Ecto neural progenitor cell (in vitro differentiated cells): ENCODE measurements at places on chromosomes 5 and 9.

DNA sequence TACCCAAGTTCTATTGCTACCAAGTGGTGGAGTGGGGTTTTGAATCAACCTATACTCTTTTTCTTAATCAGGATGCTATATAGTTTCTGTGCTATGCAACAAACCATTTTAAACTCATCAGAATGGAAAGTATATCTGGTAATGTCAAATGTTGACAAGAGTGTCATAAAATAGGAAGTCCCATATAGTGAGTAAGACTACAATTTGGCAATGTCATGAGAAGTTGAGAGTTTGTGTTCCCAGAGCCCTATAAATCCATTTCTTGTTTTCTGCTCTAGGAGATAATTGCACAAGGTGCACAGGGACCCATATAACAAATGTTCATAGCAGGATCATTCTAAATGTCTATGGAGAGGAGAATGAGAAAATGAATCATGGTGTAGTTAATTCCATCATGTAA is 109.8 kb upstream of the TXNDC8 start:
- DNase-seq = no peak

DNA sequence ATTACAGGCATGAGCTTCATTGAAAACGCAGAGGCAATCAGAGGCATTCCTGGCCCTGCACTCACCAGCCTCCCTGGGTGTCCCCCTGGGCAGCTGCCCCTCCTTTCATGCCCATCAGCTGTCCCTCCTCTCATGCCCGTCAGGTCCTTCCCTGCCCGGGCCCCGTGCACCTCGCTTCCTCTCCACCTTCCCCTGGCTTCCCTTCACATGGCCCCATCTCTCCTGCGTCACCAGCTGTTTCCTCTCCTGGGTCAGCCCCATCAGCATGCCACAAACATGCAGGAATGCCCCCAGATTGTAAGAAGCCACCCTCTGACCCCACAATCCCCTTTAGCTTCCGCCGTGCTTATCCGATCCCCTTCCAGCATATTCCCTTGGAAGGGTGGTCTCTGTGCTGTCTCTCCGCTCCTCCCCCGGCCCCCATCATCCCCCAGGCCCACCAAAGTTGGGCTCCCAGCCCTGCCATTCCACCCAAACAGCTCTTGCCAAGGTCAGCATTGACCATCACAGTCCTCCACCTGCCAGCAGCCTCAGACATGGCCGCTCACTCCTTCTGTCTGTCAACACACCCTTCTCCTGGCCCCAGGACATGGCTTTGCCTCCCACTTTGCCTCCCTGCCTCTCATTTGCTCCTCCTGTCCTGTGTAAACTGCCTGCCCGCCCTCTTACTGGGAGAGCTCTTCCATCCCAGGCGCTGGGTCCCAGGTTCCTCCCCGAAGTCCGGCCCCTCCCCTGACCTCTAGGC is 98.6 kb upstream of the IER5L start:
- DNase-seq = no peak

GRCh38 chr9:116453785-116454184 is 233.3 kb upstream of the TRIM32 start:
- no peak for DNase-seq

GRCh38 chr5:148910686-148911361 is 84.4 kb downstream of the ADRB2 start:
- DNase-seq = no peak

DNA sequence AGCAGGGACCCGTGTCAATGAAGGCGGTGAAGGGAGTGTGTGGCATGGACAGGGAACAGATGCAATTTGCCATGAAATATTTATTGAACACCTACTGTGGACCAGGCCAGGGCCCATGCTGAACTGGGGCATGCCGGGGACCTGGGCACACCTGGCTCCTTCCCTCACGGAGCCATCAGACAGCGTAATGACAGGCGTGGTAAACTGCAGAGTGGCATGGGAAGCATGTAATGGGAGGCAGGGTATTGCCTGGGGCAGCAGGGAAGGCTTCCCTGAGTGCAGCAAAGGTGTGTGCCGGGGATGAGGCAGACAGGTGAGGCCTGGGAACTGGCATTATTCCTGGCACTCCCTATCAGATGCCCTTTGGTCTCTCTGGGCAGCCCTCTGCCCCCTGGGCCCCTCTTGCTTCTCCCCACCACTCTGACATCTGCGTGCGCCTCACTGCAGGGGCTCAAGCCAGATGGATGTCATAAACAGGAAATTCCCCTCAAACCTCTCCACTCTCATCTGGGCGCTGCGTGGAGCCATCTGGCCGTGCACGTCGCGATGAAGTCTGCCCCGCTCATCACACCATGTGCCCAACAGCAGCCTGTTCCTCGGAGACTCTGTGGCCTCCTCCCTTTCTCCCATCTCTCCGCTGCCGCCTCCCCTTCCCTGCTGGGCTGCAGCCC is 67.6 kb downstream of the HMCN2 start:
- no peak for DNase-seq

- no peak for DNase-seq
Measured at GRCh38 chr5:57447658-57448057, 35.0 kb downstream of the ACTBL2 start.

- DNase-seq = no peak
Measured at GRCh38 chr5:6013506-6013905, 364.8 kb downstream of the MED10 start.

DNA sequence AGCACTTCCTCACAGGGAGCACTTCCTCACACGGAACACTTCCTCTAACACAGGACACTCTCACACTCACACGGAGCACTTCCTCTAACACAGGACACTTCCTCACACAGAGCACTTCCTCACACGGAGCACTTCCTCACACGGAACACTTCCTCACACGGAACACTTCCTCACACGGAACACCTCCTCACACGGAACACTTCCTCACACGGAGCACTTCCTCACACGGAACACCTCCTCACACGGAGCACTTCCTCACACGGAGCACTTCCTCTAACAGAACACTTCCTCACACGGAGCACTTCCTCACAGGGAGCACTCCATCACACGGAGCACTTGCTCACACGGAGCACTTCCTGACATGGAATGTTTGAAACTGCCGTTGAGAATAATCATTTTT is 13.4 kb downstream of the POMT1 start:
- no peak for DNase-seq

DNA sequence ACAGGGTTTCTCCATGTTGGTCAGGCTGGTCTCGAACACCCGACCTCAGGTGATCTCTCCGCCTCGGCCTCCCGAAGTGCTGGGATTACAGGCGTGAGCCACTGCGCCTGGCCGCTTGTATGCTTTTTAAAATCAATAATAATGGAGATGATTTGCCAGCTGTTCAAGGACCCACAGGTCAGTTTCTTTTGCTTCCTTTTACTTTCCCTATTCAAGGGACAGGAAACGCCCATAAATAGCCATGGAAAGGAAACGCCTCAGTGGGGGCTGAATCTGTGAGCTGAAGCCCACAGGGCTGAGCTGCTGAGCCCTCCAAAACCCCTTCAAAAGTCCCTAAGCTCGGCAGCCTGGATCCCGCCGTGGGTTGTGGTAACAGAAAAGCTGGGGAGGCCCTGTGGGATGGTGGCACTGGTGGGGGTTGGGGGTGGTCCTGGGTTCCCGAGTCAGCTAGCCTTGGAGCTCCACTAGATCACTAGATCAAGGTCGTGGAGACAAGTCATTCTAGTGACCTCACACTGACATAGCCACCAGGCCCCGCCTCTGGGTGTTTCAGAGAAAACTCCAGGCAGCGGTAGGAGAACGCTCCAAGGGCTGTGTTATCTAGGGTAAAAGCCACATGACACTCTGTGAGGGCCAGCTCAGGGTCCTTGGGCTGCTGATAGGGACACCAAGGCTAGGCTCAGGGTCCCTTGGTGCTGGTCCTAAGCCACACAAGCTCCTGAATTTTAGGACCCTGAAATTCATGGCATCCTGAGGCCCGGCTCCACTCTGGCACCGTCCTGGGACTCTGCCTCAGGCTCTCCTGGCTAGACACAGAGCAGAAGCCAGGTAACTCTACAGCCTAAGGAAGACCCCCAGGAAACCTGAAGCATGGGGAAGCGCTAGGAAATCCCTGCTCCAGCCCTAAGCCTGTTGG is 18.0 kb upstream of the DUSP1 start:
- no peak for DNase-seq

DNA sequence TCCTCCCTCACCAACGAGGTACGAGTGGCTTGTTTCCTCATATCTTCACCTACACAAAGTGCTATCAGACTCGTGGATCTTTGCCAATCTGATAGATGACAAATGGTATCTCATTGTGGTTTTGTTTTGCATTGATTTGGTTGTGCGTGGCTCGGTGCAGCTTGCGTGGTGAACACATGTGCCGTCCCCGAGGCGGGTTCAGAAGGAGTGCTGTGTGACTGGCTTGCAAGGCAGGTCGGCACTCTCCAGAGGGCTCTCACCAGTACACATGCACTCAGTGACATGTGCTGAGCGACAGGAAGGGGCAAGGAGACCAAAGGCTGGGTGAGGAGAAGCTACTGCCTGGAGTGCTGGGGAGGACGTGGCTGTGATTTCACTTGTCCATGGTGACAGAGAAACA is 95.3 kb upstream of the PITX1 start:
- DNase-seq = no peak

DNA sequence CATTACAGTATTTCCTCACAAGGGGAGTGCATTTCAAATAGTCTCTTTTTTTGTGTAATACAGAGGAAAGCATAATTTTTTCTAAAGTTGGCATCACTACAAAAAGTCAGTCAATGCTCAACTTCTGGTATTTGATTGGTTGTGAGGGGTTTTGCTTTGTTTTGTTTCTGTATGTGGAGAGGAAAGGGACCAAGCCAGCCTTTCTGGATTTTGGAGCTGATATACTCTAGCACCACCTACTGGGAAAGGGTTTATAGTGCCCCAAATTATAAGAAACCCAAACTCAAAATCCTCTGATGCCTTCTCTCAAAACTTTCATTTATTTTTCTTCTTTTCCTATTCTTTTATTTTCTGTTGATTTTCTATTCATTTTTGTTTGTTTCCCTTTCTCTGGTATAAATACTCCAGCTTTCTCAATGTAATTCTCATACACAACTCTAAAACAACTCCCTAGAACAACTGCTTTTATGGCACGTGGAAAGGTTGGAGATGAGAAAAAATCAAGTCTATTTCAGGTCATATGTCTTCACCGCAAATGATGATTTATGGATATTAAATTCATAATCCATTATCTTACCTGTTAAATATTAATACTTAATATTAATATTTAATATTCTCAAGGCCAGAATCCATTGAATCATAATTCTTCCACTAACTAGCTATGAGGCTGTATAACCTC is 69.5 kb upstream of the ANXA1 start:
- DNase-seq = no peak

- no peak for DNase-seq
Measured at GRCh38 chr5:39892708-39893107, 467.9 kb upstream of the DAB2 start.

DNA sequence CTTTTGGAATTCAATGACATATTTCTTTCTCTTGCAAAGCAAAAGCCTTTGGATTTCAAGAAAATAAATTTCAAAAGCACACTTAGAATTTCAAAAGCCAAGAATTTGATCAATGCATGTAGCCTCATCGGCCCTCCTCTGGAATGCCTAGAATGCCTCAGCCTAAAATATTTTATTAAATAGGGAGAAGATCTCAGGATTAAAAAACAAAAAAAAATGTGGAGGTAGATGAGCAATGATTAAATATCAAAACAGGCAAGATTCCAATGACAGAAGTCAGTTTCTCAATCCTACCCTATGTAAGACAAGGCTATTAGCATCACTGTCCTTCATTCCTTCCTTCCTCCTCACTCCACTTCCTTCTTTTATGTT is 169.0 kb downstream of the CDH6 start:
- no peak for DNase-seq

- DNase-seq = no peak
Measured at GRCh38 chr5:108989761-108990392, 242.2 kb downstream of the FER start.

DNA sequence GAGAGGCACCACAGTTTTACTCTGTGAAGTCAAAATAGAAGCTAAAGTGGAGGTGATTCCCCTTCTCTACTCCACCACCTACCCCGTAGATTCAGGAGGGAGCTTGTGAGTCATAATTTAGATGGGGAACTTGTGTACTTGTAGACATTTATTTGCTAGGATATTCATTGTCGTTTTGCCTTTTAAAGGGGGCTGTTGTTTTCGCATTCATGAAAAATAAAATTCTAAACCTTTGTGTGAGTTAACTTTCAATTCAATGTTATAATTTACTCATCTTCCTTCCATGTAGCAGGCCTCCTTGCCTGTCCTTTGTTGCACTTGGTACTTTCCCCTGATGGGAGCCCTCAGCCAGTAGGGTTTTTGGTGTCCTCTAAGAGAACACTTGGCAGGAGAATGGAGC is 22.0 kb downstream of the SECISBP2 start:
- no peak for DNase-seq

DNA sequence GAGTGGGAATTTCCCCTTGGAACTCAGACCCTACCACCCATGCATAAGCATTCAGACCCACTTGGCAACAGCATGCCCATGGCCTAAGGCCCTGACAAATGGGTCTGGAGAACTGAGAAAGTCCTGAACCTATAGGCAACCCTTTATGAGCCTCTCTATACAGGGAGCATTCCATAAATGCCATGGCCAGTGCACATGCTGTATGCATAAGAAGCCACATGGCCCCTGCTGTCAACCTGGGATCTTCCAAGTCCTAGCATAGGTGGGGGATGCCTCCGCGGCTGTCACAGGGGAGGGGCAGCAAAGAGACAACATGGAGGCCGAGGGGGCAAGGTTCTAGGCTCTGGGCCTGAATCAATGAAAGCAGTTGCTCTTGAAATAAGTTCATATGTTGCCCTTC is 8.2 kb upstream of the NIPAL4 start:
- DNase-seq = peak; percentile 37

DNA sequence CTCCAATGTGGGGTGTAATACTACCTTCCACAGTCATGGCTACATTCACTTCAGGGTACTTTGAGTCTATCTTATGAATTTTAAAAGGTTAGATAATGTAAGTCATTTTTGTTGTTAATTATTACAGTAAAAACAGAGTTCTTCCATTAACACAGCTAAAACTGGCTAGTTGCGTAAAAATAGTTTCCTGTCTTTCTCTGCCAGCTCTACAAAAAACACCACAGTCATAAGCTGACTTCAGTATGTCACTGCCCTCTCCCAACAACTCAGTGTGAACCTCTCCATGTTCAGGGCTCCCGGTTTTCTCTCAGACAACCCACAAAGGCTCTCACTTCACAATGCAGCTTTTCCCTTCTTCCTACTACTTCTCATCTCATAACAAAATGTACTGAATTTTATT is 84.8 kb upstream of the ITGA1 start:
- no peak for DNase-seq

- no peak for DNase-seq
Measured at GRCh38 chr5:146947181-146947941, 68.8 kb upstream of the PPP2R2B start.
